ENCODE measurements at places on chromosomes 5 and 9. TPM values are rescaled to one million over a fixed set of nuclear protein-coding genes. Genes with fewer than 3 reads are reported as not detected.

The KIF12 gene
- total RNA-seq: not detected

The FOXD1 gene
- not detected for total RNA-seq

The EQTN gene
- total RNA-seq: 0.95 TPM

The WHRN gene
- 3.0 TPM for total RNA-seq

- no peak for DNase-seq
These were observed 147.0 kb upstream of the RASA1 start for GRCh38 chr5:87120518-87121303.

DNA sequence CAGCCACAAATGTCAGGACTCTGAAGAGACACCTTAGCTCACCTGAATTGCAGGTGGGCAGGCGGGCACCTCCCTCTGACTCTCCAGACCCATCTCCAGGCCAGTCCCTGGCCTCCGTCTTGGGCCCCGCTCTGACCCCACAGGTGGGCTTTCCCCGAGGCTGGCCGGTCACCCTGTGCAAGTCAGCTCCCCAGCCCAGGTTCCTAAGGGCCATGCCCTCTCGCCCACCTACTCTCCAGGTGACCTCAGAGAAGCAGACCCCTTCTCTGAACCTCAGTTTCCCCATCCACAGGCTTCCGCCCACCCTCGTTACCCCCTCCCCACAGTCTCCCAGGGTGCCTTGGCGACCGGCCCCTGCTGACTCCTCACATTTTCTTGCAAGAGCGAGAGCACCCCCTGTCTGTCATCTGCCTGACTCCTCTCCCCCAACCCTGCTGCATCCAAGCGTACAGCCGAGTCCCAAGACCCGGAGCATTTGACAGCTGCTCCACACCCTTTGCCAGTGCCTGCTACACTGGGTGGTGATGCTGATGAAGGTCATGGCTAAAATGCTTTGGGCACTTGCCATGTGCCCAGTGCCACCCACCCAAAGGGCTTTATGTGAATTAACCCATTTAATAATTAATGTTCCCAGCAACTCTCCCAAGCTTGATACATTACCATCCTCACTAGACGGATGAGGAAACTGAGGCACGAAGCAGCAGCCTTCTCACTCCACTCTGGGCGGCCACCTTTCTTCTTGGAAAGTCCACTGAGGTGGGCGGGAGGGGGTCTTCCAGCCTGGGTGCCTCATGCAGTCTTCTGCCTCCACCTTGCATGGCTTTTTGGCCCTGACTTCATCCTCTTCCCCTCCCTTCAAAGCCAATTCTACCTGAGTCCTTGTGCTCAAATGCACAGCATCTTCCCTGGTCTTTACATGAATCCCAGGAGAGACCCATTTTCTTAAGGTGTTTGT is 51.1 kb upstream of the ORM1 start:
- no peak for DNase-seq

- no peak for DNase-seq
These were observed 99.9 kb downstream of the ICE1 start for GRCh38 chr5:5522336-5522735.

DNA sequence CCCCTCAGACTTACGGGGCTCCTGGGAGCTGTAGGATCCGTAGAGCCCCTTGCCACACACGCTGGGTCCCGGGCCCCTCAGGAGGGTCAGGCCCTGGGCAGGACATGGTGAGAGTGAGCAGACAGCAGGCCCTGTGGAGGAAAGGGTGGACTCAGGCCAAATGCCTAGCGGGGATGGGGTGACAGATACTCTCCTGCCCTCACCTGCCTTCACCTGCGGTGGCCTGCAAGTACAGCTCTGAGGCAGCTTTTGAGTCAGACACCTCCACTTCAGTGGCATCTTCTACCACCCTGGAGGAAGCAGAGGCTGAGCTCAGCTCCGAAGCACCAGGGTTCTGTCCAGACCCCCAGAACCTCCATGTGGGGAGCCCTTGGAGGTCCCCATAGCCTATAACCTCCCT is 26.2 kb downstream of the SLC35A4 start:
- no peak for DNase-seq

DNA sequence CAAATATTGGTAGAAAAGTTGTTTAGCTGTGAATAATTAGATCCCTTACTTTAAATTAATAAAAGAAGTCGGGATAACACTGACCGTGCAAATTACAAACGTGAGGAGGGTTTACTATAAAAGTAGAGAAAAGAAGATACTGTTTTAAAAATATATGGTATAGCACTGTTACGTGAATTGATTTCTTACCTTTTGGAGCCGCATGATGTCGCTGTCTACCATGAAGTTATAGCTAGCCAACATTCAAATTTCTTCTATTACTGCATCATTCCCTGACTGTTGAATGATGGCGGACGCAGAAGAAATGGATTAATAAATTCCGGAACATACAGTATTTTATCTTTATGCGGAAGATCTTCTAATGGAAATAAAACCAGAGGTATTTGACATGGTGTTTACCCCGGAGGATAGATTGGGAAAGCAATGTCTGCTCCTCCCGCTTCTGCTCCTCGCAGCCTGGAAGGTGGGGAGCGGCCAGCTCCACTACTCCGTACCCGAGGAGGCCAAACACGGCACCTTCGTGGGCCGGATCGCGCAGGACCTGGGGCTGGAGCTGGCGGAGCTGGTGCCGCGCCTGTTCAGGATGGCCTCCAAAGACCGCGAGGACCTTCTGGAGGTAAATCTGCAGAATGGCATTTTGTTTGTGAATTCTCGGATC is at the start of gene PCDHA6:
Gene PCDHA6, plus strand, starts transcription at position 257 of the 658 bp plus-strand sequence. Its CDS starts 132 bp downstream, at position 389.
- DNase-seq: no peak

- DNase-seq: no peak
These were observed 12.1 kb upstream of the COL27A1 start for GRCh38 chr9:114143234-114143633.

- DNase-seq: no peak
These were observed 54.1 kb downstream of the GDA start for GRCh38 chr9:72203205-72203803.

GRCh38 chr5:178231539-178232123 is 971 bp downstream of the PHYKPL start:
- no peak for DNase-seq

DNA sequence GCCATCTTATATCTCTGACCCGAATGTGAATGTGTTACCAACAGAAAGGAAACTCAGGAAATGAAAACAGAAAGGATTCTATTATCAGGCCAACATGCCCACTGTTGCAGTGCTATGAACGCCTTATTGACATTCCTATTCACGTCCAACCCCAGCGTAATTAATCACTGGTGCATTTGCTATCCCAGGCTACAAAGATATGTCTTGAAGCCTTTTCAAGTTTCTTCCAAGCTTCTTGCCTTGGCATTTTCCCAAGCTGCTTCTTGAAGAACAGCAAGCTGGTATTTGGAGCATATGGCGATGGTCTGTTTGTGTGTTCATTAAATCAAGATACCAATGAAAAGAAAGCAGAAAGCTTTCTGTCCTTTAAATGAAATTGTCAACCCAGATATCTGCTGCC is 579.2 kb upstream of the ZNF462 start:
- DNase-seq: no peak

- no peak for DNase-seq
These were observed 29.3 kb upstream of the PHYKPL start for GRCh38 chr5:178261666-178262600.

- no peak for DNase-seq
These were observed 344.1 kb upstream of the WWC1 start for GRCh38 chr5:167947306-167947705.

DNA sequence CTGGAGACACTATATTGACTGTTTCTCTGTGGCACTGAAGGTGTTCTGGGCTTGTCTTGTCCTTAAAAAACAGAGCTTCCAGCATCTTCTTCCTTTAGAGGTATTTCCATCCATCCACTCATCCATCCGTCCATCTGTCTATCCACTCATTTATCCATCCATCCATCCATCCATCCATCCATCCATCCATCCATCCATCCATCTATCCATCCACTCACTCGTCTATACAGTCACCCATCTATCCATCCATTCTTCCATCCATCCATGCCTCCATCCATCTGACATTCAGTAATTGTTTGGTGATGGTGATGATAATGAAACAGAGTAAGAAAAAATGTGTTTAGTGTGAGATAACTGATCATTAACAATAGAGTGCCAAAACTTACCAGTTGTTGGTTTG is 334.8 kb downstream of the NSG2 start:
- DNase-seq: no peak

Data from omental fat pad (tissue), 4 donors.